Frontal cortex (tissue), 4 donors: ENCODE measurements at places on chromosomes 11 and 22.

GRCh38 chr11:1350086-1350725 lies 39.5 kb upstream of the BRSK2 start:
- no peak for DNase-seq

DNA sequence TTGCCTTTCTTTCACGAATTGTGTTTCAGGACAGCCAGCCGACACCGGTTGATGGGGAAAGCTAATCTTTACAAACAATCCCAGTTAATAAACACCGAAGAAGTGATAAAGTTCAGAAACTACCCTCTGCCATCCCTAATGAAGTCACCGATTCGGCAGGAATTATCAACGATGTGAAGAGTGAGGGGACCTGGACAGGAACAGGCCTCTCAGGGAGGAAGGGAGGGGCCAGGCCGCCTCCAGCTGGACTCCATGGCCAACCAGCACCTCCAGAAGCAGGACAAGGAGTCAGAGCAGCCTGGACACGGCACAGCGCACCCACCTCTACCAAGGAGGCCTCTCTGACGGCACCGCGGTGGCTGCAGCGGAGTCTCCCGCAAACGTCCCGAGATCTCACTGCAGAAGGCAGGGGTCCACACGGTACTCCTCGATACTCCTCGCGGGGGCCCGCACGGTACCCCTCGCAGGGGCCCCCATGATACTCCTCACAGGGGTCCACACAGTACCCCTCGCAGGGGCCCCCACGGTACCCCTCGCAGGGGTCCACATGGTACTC lies 3.9 kb downstream of the TOLLIP start:
- no peak for DNase-seq

DNA sequence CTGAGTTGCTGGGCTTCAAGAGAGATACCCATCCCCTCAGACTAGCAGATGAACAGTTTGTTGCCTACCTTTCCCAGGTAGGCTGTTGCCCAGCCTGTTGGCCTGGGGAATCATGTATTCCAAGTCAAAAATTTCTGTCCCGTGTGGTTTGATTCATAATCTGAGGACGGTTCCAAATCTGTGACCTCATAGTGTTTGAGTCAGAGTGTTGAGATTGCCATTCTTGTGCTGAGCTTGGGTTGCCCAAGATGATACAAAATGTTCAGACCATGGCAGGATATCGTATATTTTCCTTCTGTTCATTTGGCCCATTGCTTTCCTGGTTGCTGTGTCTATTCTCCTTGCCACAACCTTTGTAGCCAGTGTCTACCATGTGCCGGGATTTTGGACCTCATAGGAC lies 64.3 kb downstream of the CYB5R2 start:
- no peak for DNase-seq

DNA sequence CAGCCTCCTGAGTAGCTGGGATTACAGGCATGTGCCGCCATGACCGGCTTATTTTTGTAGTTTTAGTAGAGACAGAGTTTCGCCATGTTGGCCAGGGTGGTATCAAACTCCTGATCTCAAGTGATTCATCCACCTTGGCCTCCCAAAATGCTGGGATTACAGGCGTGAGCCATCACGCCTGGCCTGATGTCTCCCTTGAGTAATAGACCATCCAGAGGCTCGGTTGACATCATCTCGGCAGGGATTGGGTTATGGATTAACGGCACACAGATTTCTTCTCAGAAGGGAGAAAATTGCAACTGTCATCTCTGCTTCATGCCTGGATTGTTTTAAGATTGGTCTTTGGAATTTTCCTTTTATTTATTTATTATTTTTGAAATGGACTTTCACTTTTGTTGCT lies 239.2 kb upstream of the LARGE1 start:
- DNase-seq, result no peak

DNA sequence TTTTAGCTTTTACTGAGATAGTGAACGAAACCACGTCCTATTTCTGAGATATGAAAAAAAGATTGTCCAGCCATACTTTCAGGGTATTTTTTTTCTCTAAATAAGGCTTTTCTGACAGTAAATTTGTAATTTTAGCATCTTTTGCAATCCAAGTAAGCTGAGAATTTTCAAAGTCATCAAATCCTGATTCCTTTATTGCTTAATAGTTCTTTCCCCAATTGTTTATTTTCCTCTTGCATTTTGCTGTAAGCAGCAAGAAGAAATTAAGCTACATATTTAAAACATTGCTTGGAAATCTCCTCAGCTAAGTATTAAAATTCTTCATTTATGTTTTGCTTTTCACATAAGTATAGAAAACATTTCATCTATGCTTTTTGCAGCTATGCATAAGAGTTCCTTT lies 493.3 kb upstream of the CCDC179 start:
- no peak for DNase-seq

DNA sequence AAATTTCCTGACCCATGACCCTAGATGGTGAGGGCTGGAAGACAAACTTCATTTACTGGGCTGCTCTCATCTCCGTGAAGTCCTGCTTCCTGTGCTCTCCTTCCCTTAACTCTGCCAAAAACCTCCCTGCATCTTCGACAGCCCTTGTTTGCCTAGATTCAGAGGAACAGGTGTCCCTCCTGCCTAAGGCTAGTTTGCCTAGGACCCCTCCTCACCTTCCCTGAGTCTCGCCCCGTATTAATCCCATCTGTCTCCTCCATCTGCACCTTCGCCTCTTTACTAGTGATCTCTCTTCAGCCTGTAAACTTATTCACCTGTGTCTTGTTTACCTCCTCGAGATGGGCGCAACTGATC lies 33.1 kb downstream of the EIF3F start:
- no peak for DNase-seq

- no peak for DNase-seq
Measured at GRCh38 chr11:47917599-47918369, 62.6 kb upstream of the PTPRJ start.

- DNase-seq, result no peak
Measured at GRCh38 chr11:124891373-124891861, 6.2 kb downstream of the ROBO4 start.

GRCh38 chr11:111808834-111809233 lies 42.6 kb upstream of the PPP2R1B start:
- no peak for DNase-seq

DNA sequence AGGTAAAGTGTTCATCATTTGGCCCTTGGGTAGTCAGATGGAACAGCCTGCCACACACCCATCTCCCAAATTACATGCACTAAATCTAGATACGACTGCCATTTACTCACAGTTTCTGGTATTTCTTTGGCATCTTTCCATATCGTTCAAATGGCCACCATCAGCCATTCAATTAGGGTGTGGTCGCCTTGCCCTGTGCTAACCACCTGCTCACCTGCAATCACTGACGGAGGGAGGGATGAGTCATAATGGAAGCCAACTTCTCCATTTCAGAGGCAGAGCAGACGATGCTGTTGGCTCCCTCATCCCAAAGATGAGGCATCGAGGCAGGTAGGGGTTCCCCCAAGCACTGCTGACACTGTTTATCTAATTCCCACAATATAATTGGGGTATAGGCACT lies 14.6 kb downstream of the MS4A6A start:
- no peak for DNase-seq

DNA sequence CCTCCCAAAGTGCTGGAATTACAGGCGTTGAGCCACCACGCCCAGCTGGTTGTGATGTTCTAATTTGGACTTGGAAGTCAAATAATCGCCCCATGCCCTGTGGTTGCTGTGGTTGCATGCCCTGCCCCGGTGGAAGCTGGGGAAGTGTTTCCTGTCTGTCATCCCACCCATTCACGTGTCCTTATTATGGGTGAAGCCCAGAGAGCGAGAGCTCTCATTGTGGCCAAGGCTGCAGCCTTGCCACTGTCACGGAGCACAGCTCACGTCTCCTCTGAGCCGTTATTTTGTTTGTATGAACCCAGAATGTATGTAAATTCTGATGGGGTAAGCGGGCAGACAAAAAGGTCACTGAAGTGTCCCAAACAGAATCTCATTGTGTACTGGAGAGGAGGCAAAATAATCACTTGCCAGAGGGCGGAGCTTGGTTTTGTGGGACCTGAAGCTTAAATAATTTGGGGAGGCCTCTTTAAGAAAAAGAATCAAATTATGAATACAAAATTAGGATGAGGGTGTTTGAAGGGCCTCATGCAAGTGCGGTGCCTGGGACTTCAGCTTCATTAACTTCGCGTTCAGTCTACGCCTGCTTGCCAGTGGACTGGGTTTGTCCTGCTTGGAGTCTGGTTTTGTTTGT lies 25.8 kb upstream of the TREH start:
- DNase-seq, result no peak

DNA sequence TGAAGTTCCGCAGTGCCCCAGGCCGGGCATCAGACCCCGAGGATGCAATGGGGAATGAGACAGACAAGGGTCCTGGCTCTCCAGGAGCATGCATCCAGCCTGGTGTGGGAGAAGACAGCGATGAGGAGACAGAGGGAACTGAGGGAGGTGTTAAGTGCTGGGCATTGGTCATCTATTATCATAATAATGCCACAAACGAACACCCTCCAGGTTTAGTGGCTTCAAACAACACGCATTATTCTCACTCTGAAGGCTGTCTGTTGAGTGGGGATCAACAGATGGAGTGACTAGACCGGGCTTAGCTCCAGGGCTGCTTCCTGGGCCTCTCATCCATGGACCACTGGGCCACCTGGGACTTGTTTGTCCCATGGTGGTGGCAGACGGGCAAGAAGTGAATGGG lies 48.6 kb downstream of the MCM5 start:
- no peak for DNase-seq

GRCh38 chr11:78251083-78251775 lies 62.5 kb downstream of the USP35 start:
- DNase-seq, result no peak

DNA sequence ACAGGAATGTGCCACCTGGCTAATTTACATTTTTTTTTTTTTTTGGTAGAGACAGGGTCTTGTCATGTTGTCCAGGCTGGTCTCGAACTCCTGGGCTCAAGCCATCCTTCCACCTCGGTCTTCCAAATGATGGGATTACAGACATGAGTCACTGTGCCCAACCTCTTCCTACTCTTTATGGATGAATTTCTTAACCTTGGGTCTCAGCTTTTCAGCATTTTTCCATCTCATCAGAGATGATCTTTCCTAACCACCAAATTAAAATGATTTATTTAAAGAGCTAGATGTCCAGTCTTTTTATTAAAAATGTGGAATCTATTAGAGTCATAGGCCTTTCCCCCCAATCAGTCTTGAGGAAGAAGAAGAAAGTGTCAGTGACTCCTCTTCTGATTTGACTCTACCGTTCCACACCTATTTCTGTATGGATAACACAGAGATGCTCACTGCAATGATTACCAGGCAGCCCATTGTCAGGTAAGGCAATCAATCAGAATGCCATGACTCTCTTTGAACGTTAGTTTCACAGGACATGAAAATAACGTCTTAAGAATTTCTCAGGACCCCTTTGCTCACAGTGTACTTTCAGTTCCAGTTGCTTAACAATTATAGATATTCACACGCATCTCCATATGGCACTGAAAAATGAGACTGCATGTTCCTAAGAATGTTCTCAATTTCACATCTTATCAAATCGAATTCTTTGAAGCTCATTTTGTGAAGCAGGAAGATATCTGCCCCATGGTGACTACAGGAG lies 51.0 kb downstream of the MIAT start:
- no peak for DNase-seq

- DNase-seq, result no peak
Measured at GRCh38 chr11:33863418-33864172, 28.3 kb downstream of the LMO2 start.

DNA sequence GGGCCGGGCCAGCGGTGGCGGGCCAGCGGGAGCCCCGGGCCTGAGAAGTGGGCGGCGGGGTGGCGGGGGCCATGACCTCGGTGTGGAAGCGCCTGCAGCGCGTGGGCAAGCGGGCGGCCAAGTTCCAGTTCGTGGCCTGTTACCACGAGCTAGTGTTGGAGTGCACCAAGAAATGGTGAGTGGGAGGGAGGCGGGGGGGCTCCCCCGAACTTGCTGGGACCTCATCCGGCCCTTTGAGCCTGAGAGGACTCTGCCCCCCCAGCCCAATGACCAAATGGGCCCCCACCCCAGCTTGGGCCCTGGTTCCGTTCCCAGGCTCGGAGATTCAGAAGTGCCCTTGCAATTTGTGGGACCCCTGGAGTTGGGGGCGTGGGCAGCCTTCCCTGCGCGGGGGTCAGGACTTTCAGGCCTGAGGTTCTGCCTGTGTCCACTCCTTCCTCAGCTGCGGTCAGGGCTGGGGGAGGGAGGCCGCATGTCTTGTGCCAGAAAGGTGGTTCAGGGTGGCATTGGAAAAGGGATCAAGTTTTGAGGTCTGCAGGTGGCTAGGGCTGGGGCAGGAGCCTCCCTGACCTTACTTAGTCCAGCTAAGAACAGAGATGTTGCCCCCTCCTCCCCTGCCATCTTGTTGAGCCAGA lies 496 bp downstream of the EHBP1L1 start:
- DNase-seq, result no peak

- no peak for DNase-seq
Measured at GRCh38 chr22:35777335-35777975, 59.8 kb downstream of the APOL5 start.

DNA sequence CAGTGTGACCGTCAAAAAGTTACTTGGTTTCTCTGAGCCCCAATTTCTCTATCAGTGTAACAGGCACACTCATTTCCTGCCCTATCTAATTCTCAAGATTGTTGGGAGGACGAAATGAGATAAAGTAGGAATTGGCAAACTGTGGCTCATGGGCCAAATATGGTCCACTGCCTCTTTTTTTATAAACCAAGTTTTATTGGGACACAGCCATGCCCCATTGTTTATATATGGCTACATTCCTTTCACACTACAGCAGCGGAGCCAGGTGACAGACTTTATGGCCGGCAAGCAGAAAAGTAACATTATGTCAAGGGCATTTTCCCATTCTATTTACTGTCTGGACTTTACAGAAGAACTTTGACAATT lies 116.7 kb upstream of the TIMP3 start:
- DNase-seq, result no peak

GRCh38 chr11:469684-470560 lies 19.8 kb downstream of the PTDSS2 start:
- DNase-seq, result peak; percentile 80

DNA sequence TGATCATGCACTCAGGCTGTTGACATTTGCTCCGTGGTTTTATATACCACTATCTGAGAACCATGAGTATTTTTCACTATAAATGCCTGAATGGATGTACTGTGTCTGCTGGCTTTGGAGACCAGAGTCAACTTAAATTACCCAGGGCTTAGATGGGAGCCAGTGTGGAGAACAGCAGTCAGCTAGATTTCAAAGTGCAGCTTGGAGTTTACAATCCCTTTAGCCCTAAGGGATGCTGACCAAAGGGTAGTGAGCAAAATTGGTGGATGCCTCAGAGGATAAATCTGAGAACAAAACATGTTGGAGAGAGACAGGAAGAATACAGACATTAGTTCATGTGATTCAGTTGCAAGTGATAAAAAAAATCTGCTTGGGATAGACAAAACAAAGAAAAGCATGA lies 327.5 kb downstream of the C11orf87 start:
- no peak for DNase-seq

GRCh38 chr22:32583921-32584335 lies 109.3 kb downstream of the FBXO7 start:
- DNase-seq, result no peak

DNA sequence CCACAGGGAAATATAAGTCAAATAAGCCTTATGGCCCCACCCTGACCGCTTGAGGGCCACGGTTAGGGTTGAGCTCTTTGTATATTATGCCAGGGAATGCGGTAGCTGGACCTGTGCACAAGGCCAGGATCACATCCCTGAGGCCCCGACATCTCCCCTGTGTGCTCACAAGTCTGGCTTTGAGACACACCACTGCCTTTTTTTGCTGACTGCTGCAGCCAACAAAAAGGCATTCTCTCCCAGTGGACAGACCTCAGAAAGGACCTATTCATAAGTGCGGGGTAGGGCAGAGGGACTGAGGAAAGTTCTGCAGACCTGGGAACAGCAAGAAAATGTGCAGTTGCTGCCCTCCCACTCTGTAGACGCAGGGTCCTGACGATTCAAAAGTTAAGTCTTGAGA lies 3.4 kb upstream of the SIDT2 start:
- DNase-seq, result no peak
